ENCODE measurements at places on chromosomes 7 and 10.

- no peak for DNase-seq
These were observed 160.1 kb downstream of the NEURL1 start for GRCh38 chr10:103653581-103654037.

GRCh38 chr10:83574770-83575169, 564.5 kb upstream of the GHITM start:
- DNase-seq = no peak

DNA sequence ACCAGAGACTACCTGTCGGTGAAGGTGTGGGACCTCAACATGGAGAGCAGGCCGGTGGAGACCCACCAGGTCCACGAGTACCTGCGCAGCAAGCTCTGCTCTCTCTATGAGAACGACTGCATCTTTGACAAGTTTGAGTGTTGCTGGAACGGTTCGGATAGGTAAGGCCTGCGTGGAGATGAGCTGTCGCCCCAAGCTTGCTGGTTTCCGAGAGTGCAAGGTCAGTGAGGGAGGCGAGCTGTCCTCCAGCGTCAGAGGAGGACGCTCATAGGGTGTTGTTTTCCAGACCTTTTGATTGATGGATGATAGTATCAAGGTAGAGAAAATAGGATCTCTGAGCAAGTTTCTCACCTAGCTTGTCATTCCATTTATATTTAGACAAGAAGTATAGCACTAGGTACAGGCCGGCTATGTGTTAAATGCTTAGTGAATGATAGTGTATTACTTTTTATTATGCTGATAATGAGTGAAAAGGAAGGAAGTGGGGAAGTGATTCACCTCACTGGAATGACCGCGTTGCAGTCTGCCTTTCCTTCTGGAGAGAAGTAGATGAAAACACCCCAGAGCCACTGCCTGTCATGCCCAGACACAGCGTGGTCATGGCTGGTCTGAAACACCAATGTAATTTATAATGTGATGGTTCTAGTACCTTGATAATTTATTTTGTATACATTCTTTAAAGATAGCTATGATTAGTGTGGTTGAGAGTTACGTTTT, 33.9 kb downstream of the BNIP3 start:
- DNase-seq = no peak

GRCh38 chr10:59337201-59337652, 25.1 kb downstream of the FAM13C start:
- no peak for DNase-seq

DNA sequence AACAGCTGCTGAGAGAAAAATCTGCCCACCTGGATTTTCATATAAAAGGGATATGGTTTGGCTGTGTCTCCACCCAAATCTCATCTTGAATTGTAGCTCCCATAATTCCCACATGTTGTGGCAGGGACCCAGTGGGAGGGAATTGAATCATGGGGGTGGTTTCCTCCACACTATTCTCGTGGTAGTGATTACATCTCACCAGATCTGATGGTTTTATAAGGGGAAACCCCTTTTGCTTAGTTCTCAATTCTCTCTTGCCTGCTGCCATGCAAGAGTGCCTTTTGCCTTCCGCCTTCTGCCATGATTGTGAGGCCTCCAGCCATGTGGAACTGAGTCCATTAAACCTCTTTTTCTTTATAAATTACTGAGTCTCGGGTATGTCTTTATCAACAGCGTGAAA, 20.8 kb upstream of the MKI67 start:
- no peak for DNase-seq

DNA sequence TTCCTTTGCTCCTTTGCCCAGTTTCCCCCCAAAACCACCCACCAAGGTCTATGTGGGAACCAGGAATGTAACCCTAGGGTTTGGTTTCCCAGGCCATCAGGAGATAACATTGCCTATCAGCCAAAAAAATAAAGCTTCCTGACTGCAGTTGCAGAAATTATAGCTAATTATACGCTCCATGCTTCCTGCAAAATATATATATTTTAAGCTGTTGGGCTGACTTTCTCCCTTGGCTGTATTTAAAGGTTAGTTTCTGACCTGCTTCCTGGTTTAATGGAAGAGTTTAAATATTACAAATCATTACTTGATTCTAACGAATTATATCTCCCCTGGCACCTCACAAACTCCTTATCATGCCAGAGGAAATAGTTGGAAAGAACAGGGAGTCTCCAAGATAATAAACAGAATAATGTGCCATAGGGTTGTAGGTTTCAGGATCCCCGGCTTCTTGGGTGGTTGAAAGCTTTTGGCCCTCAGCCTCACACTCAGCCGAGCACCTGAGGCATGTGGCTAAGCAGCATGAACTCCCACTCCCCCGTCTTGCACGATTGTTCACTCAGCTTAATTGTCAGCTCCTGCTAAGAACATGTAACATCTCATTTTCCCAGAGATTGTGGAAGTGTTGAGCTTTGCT, 79.9 kb downstream of the FZD1 start:
- DNase-seq = no peak

GRCh38 chr10:20552382-20552781, 344.7 kb downstream of the NEBL start:
- DNase-seq = no peak

DNA sequence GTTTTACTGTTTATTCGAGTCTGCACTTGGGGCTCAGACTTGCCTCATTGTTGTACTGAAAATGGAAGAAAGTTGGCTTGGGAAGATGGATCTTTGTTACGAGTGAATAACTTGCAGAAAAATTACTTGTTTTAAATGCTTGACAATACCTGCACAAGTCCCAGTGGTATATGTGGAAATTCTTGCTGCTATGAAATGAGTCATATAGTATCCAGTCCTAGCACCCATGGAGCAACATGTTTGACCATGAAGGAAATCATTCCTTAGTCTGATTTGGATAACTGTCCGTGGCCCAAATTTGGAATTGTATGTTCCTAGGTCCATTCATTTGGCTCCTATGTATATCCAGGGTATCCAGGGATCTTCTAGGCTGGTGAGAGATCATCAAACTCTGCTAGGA, 1096.8 kb downstream of the KCNMA1 start:
- no peak for DNase-seq

GRCh38 chr7:132105096-132105495, 471.2 kb downstream of the PLXNA4 start:
- DNase-seq = no peak

DNA sequence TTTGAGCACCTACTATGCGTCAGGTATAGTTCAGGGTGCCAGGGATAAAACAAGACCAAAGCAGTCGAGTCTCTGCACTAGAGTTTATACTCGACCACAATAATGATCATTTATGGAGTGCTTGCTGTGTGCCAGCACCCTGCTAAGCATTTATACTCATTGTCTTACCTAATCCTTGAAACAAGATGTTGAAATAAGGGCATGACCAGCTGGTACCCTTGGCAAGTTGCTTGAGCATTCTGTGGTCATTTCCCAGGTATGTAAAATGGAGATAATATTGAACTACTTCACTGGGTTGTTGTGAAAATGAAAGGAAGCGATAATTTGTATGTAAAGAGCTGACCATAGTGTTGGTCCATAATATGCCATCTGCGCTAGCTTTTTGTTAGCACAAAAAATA, 185.4 kb downstream of the CYP26A1 start:
- no peak for DNase-seq

GRCh38 chr7:117848941-117849340, 24.3 kb downstream of the CTTNBP2 start:
- DNase-seq = no peak

DNA sequence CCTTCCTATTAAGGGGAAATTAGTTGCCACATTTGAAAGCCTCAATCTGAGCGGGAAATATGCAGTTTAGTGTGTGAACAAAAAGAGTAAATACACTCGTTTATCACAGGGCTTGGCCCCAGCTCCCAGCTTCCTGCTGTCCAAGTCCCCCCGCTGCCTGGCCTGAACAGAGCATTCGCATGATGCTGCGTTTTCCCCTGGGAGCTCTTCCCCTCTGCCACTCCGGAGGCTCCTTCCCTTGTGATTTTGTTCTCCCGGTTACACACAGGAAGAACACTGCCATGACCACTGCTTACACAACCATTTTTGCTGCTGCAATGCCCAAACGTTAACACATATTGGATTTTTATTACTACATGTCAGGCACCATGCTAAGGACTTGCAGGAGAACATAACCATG, 120.7 kb upstream of the ADARB2 start:
- no peak for DNase-seq

DNA sequence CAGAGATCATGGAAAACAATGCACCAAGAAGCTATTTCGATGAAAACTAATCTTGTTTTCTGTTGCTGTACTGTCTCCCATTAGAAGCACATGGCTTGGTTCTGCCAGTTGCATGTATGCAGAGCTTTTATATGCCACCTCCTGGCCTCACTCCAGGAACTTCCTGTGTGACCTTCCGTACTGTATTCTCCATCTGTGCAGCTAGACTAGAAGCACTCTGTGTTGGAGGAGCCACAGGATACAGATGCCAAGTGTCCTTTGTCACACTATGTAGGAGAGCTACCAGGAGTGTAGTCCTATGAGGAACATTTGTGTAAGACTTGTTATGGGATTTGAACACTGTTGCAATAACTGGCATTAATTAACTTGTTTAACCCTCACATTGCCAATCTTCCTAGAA, 503.5 kb upstream of the TPK1 start:
- DNase-seq = no peak

DNA sequence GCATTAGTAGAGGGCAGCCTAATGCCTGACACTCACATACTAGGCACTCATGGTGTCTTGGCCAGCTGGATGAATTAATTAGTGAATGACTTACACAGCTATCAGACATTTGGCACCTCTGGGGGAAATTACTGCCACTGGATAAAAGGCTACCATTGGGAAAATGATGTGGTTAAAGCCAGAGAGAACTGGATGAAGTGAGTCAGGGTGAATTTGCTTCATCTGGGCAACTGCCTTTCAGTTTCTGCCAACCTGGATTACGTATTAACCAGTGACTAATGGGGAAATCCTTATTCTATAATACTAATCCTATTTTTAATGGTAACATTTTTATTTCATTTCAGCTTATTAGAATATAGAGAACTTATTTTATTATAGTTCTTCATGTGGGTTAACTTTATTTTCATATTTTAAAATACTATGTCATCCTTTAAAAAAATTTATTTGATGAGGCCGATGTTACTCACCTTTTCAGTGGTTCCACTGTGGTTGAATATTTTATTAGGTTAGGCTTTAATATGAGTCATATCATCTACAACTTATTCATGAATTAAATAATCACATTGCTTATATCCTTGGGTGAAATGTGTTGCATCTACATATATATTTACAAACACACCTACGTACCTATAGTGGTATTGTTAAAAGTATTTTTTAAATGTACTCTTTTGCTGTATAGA, 85.6 kb upstream of the CAPZA2 start:
- no peak for DNase-seq

DNA sequence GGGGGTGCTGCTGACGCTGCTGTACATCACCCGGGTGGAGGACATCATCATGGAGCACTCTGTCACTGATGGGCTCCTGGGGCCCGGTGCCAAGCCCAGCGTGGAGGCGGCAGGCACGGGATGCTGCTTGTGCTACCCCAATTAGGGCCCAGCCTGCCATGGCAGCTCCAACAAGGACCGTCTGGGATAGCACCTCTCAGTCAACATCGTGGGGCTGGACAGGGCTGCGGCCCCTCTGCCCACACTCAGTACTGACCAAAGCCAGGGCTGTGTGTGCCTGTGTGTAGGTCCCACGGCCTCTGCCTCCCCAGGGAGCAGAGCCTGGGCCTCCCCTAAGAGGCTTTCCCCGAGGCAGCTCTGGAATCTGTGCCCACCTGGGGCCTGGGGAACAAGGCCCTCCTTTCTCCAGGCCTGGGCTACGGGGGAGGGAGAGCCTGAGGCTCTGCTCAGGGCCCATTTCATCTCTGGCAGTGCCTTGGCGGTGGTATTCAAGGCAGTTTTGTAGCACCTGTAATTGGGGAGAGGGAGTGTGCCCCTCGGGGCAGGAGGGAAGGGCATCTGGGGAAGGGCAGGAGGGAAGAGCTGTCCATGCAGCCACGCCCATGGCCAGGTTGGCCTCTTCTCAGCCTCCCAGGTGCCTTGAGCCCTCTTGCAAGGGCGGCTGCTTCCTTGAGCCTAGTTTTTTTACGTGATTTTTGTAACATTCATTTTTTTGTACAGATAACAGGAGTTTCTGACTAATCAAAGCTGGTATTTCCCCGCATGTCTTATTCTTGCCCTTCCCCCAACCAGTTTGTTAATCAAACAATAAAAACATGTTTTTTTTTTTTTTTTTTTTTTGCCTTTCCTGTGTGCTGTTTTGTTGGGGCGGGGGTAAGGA, 55.8 kb downstream of the TSPAN15 start:
- no peak for DNase-seq

- no peak for DNase-seq
These were observed 5.4 kb downstream of the TFEC start for GRCh38 chr7:116024826-116025809.

DNA sequence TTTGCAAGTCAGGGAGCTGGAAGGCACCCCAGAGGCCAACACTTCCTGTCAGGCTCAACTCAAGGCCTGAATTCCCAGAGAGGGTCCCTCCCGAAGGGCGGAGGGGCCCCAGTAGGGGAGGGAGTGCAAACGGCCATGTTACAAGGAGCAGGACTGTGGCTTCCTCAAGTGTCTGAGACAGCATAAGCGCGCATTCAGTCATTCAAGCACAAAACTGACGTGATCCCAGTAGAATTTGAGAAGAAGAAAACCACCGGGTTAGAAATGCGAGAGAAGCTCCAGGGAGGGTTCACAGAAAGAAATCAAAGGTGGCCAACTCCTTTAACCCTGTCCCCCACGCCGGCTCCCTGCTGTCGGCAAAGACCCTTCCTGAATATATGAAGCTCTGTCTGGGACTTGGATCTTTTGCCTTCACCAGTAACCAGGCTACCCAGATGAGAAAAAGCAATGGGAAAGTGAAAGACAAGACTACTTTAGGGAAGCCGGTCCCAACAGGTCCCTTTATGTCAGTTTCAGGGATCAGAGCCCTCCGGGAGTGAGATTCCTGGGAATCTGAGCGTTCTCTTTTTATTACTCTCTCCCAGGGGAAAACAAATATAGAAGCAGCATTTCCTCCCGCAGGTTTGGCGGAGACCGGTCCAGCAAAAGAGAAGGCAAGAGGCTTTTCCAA, 1.3 kb downstream of the AFAP1L2 start:
- no peak for DNase-seq

- peak; percentile 68 for DNase-seq
These were observed 52.0 kb upstream of the SMNDC1 start for GRCh38 chr10:110356628-110357245.

All from effector memory CD8-positive, alpha-beta T cell (primary cell).